Stimulated activated CD4-positive, alpha-beta T cell treated with anti-CD3 and anti-CD28 coated beads, TNF-alpha, amount 100 ng/mL, for 4 hours (primary cell): ENCODE measurements at places on chromosomes 13 and 19.
A peak's percentile ranks its signal among the peaks of the same experiment; 100 is the strongest.

DNA sequence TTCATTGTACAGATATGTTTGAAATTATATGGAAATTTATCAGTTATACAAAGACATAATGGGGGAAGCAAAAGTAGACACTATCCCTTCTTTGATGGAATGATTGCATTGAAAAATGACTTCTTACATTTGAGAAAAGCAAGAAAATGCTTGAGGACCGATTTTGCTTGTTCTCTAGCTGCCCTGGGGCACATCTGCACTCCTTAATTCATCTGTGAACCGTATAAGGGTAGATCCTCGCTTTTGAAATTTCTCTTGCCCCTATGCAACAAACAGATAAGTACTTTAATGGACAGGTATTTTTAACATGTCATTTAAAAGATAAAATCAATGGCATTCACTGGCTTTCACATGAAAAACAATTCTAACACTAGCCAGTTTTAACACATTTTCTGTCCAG lies 13.5 kb upstream of the MLNR start:
- DNase-seq: no peak

DNA sequence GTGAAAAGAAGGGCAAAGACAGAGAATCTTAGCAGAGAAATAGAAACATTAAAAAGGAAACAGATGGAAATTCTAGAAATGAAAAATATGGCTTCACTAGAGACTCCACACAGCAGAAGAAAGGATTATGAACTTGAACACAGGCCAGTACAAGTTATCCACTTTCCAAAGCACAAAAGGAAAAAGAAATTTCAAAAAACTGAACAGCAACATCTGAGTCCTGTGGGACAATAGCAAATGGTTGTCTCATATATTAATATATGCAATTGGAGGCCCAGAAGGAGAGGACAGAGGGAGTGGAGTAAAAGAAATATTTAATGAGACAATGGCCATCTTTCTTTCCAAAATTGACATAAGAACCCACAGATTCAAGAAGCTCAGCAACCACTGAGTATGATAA lies 141.7 kb upstream of the GJB6 start:
- no peak for DNase-seq

- no peak for DNase-seq
Observed at GRCh38 chr13:75146436-75146835, 335.5 kb downstream of the TBC1D4 start.

- no peak for DNase-seq
Observed at GRCh38 chr13:27176470-27177410, 5.1 kb upstream of the USP12 start.

GRCh38 chr19:45809643-45810159 lies 5.4 kb downstream of the RSPH6A start:
- DNase-seq: no peak

- DNase-seq: no peak
Observed at GRCh38 chr19:17778251-17778967, 16.5 kb upstream of the B3GNT3 start.

DNA sequence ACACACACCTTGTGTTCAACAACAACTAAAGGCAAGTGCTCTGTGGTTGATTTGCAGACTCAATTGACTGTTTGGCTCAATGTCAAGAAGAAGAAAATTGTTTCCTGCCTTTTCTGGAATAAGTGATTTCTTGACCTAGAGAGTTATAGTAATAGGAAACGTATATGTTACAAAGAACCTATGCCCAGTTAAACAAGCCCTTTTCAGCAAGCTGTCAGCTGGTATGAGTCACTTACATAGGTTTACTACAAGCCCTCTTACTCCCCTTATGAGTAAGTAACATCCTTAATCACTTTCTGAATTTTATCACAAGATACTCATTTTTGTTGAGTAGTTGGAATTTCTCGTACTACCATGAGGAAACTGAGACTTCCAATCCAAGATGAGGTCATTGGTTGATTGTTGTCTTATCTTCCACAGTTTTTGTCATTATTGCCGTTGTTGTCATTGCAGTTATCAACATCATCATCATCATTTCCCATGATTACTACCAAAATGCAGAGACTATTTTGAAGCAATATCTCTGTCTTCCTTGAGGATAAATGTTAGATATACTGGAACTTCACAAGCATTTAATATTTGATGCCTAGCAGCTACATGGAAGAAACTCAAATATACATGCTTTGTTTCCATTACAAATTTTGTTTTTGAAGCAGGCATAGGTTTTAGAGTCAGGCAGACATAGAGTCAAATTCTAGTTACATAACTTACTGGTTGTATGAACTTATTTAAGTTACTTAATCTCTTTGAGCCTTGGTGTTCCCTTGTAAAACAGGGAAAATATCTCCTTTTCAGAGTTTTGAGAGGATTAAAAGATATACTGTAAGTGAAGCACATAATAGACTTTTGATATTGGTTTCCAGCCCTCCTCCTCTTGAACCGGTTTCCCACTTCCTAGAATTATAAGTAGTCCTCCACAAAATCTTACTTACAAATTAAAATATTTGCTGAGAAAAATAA lies 106.0 kb downstream of the RAP2A start:
- DNase-seq: no peak

DNA sequence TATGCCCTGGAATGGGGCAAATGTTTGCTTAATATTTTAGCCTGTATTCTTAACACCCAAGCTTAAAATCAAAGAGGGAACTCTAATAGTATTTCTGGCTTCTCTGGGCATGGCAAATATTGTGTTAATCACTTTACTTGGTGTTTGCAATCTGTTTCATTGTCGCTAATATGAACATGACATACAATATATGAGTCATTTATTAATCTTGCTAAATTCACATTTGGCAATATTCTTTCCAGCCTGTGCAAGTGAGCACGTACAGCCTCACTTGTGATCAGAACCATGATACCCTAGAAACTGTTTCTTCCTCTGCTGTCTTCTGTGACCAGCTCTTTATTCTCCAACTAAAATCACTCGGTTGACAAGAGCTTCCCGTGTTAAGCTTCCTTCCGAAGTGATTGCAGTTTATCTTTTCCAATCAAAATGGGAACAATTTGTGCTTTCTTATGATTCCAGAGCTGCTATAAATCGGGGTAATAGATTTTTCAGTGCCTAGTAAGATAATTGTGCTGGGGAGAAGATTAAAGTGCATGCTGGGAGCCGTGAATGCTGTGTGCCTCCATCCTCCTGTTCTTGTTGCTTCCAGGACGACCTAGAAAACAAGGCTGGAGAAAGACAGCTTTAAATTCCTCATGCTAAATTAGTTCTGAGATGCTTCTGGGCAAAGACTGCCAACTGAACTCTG lies 153.0 kb upstream of the TMTC4 start:
- DNase-seq: no peak

DNA sequence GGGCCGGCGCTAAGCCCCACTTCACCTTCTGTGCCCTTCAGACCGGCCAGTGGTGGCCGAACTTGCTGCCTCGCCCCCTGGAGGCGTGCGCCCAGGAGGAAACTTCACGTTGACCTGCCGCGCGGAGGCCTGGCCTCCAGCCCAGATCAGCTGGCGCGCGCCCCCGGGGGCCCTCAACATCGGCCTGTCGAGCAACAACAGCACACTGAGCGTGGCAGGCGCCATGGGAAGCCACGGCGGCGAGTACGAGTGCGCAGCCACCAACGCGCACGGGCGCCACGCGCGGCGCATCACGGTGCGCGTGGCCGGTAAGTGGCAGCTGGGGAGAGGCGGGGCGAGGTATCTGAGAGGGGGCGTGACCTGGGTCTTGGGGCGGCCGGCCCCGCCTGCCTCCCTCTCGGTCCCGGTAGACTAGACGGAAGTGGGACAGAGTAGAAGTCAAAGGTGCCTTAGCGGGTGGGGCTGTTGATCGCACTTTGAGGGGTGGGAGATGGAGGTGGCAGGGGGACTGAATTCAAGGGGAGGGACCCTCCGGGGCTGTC lies 5.6 kb downstream of the ICAM5 start:
- DNase-seq: peak; percentile 50

DNA sequence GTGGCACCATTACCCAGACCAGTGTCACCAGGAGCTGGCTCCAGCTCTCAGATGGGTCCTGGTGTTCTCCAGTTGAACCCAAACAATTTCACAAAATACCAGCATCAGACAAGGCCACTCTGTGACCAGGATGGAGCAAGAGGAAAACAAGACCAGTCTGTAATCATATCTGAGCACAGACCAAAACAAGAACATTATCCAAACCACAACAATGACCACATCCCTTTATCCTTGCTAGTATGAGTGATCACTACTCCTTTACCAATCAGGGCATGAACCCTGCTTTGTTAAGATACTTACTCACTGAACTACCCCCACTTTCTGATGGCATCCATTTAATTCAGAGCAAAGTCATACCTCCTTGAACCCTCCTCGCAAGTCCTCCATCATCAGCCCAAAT lies 145.9 kb downstream of the NUFIP1 start:
- DNase-seq: no peak

- DNase-seq: no peak
Observed at GRCh38 chr13:24269821-24270220, 39.6 kb upstream of the C1QTNF9 start.

- DNase-seq: peak; percentile 69
Observed at GRCh38 chr19:45681391-45682015, 10.2 kb downstream of the SNRPD2 start.

GRCh38 chr13:52356327-52356726 lies 49.6 kb downstream of the THSD1 start:
- no peak for DNase-seq

- no peak for DNase-seq
Observed at GRCh38 chr19:2315818-2316353, 7.9 kb upstream of the LINGO3 start.

DNA sequence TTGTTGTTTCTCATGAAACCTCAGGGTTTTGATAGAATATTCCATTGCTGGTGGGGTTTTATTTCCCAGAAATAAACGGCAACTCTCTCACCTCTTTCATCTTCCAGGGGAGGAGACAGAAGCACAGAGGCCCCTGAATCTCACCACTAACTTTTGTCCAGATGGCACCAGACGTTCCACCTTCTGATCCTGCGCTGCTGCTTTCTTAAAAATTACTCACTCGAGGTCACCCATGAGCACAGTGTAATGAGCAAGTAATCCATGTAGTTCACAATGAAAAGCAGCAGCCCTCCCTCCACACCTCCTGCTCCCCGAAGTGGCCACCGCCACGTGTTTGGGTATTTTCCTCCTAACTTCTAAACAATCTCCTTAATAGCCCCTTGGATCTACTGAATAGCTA lies 51.3 kb downstream of the TEX29 start:
- no peak for DNase-seq

DNA sequence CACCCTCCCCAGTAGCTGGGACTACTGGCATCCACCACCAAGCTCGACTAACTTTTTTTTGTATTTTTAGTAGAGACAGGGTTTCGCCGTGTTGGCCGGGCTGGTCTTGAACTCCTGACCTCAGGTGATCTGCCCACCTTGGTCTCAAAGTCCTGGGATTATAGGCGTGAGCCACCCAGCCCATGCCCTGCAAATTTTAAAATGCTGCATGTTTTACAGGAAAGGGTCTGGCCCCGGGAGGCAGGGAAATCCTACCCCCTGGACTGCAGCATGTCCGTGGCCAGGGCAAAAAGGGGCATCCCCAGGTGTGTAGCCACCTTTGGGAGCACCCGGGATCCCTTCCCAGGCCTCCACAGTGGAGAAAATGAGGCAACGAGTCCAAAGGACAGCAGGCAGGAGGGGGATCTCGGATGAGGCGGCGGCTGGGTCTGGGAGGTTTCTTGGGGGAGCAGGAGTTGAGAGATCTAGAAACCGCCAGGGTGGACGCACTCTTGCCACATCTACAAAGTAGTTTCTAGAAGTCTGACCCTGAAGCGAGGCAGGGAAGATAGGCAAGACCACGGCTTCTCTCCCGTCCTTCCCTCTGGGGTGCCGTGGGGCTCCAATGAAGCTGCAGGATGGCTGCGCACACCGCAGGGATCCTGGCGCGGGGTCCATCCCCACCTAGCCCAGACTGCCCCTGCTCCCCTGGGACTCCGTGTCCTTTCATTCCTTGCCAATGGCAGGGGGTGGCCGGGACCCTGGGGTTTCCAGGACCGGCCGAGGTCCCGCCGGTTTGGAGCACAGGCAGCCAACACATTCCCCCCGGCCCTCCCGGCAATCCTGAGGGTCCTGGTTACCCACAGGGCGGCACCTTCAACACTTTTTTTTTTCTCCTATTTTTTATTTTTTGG lies 21.3 kb upstream of the ZBTB7A start:
- DNase-seq: no peak

DNA sequence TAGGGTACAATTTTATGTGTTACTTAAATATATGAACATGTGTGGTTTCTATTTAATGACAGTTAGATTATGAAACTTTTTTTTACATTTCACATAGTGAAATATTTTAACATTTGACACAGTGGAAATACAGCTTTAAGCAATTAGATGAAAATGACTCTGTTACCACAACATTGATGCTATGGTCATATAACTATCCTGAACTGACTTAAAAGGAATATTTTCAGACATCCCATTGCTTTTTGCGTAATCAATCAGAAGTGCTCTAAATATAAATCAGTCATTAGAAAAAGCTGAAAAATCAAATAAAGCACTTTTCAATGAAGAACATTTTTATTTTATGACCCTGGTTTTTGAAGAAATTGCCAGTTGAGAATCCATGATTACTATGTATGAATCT lies 80.3 kb downstream of the UFM1 start:
- DNase-seq: no peak

DNA sequence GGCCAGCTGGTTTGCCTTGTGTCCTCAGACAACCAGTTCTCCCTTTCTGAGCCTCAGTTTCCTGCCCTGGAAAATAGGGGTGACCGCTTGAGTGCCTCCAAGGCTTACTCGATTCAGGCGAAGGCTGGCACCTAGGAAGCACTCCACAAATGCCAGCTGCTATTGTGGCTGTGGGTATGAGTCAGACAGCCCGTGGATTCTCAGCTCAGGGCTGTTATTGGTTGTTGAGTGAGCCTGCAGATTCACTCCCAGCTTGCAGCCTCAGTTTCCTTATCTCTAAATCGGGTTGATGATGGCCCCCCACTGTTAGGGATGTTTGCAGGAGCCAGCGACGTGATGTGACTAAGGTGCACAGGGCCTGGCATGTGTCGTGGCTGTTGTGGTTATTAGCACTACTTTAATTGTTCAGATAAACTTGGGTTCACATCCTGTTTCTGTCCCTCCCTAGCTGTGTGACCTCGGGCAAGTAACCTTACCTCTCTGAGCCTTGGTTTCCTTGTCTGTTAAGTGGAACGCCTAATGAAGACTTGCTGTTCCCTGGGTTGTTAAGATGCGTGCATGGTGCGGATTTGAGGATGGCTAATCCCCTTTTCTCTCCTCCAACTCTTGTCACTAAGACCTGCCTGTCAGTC lies 2.4 kb downstream of the MARK4 start:
- DNase-seq: no peak

- DNase-seq: no peak
Observed at GRCh38 chr13:60402022-60402421, 5.0 kb downstream of the TDRD3 start.

GRCh38 chr13:92512852-92513251 lies 713.8 kb upstream of the GPC6 start:
- no peak for DNase-seq

- DNase-seq: no peak
Observed at GRCh38 chr19:35641515-35642151, at the start of gene ETV2. TSS of gene ETV2 (plus strand) at chr19:35641745. CDS start at chr19:35642461, 716 bp downstream.

GRCh38 chr19:44809577-44810233 lies 802 bp downstream of the BCAM start:
- DNase-seq: no peak

- DNase-seq: no peak
Observed at GRCh38 chr19:56690670-56691069, 19.1 kb upstream of the ZNF835 start.
